ENCODE measurements at places on chromosomes 5 and 9.

- DNase-seq, result no peak
These were observed 331.5 kb downstream of the ENC1 start for GRCh38 chr5:74309050-74309449.

- DNase-seq, result no peak
These were observed 115.2 kb upstream of the SLC27A6 start for GRCh38 chr5:128850049-128850448.

GRCh38 chr5:97545886-97546535 lies 363.0 kb upstream of the RIOK2 start:
- no peak for DNase-seq

- DNase-seq, result peak; percentile 90
These were observed 36.1 kb upstream of the OSMR start for GRCh38 chr5:38809388-38810359.

GRCh38 chr9:116144038-116144437 lies 9.6 kb upstream of the PAPPA start:
- DNase-seq, result no peak

DNA sequence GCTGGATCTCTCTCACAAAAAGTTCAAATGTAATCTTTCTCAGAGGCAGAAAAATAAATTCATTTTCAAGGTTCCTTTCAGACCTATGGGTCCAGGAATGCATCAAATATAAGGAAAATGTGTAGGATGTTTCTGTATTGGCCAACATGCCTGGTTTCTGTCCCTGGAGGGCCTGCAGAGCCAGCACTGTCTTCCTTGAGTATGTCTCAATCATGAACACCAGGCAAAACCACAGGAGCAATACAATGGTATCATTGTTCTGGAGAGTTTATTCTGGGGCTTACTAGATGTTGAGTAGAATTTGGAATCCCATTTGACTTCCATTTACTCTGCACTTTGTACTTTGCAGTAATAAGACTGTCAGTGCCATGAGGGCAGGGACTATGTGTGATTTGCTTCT lies 23.5 kb downstream of the INSYN2B start:
- DNase-seq, result no peak
